SHP77 treated with DMSO at 0.1 percent for 48 hours (cell line): ENCODE measurements at places on chromosomes 1 and 21.

GRCh38 chr1:177857285-177857684 lies 112.6 kb downstream of the SEC16B start:
- DNase-seq: no peak

DNA sequence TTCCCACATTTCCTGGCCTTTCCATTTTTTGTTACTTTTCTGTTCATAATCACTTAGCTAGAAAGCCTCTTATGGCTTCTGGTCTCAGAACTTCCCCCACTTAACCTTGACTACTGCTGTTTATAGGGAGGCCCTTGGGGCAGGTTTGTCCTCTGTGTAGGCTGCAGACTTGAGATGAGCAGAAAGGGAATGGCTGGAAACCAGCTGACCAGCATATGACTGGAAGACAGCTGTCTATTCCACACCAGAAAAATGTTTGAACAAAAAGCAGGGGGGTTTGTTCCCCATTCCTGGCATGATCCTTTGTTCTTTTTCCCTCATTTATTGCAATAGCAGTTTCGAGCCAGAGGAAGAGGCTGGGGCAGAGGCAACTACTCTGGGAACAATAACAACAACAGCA lies 4.9 kb upstream of the SH3D21 start:
- no peak for DNase-seq

GRCh38 chr21:45478115-45478801 lies 64.0 kb downstream of the SLC19A1 start:
- no peak for DNase-seq

DNA sequence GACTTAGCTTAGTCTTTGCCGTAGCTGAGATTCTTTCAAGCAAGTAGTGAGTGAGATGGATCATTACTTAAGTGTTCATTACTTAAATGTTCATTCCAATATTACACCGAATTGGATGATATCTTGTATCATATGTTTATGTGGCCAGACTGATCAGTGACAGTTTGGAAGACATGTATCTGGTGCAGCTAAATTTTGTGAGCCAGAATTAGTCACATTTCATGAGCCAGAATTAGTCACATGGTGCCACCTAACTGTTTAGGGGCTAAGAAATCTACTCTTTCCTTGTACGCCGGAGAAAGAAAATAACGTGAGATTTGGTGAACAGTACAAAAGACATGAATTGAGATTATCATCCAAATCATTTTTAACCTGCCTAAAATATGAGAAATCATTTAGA lies 355.6 kb downstream of the USP25 start:
- no peak for DNase-seq

- DNase-seq: no peak
These were observed 7.8 kb downstream of the NECTIN4 start for GRCh38 chr1:161081519-161081918.
